ENCODE measurements at places on chromosomes 2 and 18. TPM values are rescaled to one million over a fixed set of nuclear protein-coding genes. Genes with fewer than 3 reads are reported as not detected.

The ACTG2 gene
- not detected for total RNA-seq

The CYP26B1 gene
- 16.4 TPM for total RNA-seq

The TMEM37 gene
- total RNA-seq: 5.3 TPM

The KATNAL2 gene
- 8.7 TPM for total RNA-seq

The RTP5 gene
- not detected for total RNA-seq

The MTLN gene
- total RNA-seq: 16.1 TPM

The LYPD1 gene
- 17.4 TPM for total RNA-seq

The RAD51AP2 gene
- total RNA-seq: 0.16 TPM

The ZSWIM2 gene
- not detected for total RNA-seq

The CMPK2 gene
- total RNA-seq: 2.2 TPM

The DCDC2C gene
- not detected for total RNA-seq

- H3K27me3 ChIP-seq: peaks cover 11% of the 10 kb centered on the region
- no peaks in the 10 kb centered on the region for H3K4me1 ChIP-seq
- no peak overlapping the region for H3K4me3 ChIP-seq
- no peaks in the 10 kb centered on the region for H3K36me3 ChIP-seq
- no peak for DNase-seq
- no peak overlapping the region for H3K27ac ChIP-seq
Measured at GRCh38 chr2:174263997-174264396, 15.7 kb upstream of the OLA1 start.

DNA sequence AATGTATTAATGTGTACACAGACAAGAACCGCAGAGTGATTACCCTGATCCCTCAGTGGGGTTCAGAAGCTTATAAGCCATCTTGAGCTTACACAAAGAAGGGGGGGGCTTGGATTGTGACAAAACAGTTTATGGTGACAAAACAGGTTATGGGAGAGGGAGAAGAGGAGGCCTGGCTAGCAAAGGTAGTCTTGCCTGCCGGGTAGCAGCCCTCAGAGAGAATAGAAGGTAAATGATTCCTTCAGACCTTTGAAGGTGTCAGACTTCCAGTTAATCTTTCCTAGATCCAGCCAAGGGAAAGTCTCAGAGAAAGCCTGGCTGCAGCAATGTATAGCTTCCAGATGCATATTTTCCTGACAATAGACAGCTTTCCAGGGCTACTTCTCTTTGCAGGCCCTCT lies 44.6 kb upstream of the RAPH1 start:
- no peaks in the 10 kb centered on the region for H3K27me3 ChIP-seq
- no peak for DNase-seq
- no peak overlapping the region for H3K4me3 ChIP-seq
- no peaks in the 10 kb centered on the region for H3K36me3 ChIP-seq
- no peaks in the 10 kb centered on the region for H3K4me1 ChIP-seq

- H3K36me3 ChIP-seq: no peaks in the 10 kb centered on the region
- DNase-seq: no peak
- no peak overlapping the region for H3K4me3 ChIP-seq
- peaks cover 8% of the 10 kb centered on the region for H3K4me1 ChIP-seq
- no peak overlapping the region for H3K27ac ChIP-seq
- H3K27me3 ChIP-seq: no peaks in the 10 kb centered on the region
Measured at GRCh38 chr2:190511104-190511503, 23.4 kb downstream of the NEMP2 start.

DNA sequence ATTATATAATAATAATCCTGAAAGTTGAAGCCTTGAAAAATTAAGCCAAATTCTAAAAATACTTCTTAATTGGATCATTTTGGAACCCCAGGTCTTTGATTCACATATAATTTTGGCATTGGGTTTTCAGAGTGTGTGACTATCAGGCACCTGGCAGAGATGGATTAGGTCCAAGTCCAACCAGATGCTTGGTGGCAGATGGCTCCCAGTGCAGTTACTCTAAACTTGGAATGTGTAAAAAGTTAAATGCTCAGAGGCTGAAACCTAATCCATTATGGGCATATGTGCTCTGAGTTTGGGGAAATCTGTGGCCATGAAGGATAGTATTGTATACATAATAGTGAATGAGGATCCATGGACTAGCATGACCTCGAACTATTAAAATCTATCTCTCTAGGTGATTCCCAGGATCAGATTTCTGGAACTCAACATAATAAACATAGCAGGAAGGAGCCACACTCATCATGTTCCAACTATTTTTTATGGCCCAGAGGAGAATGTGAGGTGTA lies 333.0 kb downstream of the RPRM start:
- no peaks in the 10 kb centered on the region for H3K36me3 ChIP-seq
- H3K4me3 ChIP-seq: no peak overlapping the region
- H3K27ac ChIP-seq: no peak overlapping the region
- H3K27me3 ChIP-seq: peaks cover 6% of the 10 kb centered on the region
- no peaks in the 10 kb centered on the region for H3K4me1 ChIP-seq

DNA sequence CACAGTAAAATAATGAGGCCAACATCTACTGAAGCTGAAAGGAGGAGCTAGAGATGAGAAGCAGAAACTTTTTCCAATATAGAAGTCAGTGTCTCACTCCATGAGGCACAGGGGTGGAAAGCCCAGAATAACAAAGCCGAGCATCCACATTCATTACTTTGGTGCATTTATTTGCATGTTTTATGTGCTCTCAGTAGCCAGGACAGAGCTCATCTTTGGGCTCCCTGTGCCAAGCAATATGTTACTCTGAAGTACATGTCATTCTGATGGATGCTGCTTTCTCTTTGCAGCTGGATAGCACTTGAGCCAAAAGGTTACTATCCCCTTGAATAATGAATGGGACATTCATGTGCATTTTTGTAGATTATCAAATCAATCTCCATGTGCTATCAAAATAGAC lies 338.6 kb upstream of the SOX11 start:
- no peaks in the 10 kb centered on the region for H3K27me3 ChIP-seq
- H3K4me1 ChIP-seq: no peaks in the 10 kb centered on the region
- DNase-seq: no peak
- no peak overlapping the region for H3K4me3 ChIP-seq
- no peak overlapping the region for H3K27ac ChIP-seq

DNA sequence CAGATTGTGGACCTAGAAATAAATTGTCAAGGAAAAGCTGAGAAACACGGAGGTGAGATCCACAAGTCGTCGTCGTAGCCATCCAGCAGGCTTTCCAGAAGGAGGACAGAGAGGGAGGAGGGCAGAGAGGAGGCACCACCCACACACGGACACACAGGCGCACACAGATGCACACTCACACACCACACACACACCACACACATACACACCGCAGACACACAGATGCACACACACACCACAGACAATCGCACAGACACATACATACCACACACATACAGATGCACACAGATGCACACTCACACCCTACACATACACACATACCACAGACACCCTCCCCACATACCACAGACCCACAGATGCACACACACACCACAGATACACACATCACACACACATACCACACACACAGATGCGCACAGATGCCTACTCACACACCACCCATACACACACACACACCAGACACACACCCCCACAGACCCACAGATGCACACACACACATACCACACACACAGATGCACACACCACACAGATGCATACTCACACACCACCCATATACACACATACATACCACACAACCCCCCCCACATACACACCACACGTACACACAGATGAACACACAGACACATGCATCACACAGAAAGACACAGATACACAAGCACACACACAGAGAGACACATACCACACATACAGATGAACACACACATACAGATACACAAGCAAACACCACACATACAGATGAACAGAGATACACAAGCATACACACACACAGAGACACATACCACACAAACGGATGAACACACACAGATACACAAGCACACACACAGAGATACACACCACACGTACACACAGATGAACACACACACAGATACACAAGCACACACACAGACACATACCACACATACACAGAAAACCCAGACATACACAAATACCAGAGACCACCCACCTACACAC lies 12.7 kb upstream of the BOK start:
- no peak overlapping the region for H3K4me3 ChIP-seq
- peaks cover under 1% of the 10 kb centered on the region for H3K4me1 ChIP-seq
- H3K36me3 ChIP-seq: no peaks in the 10 kb centered on the region
- H3K27ac ChIP-seq: no peak overlapping the region
- DNase-seq: no peak
- peaks cover 28% of the 10 kb centered on the region for H3K27me3 ChIP-seq

GRCh38 chr2:7736646-7737305 lies 819.6 kb downstream of the RNF144A start:
- no peaks in the 10 kb centered on the region for H3K27me3 ChIP-seq
- H3K27ac ChIP-seq: no peak overlapping the region
- peaks cover 6% of the 10 kb centered on the region for H3K4me1 ChIP-seq
- DNase-seq: no peak

DNA sequence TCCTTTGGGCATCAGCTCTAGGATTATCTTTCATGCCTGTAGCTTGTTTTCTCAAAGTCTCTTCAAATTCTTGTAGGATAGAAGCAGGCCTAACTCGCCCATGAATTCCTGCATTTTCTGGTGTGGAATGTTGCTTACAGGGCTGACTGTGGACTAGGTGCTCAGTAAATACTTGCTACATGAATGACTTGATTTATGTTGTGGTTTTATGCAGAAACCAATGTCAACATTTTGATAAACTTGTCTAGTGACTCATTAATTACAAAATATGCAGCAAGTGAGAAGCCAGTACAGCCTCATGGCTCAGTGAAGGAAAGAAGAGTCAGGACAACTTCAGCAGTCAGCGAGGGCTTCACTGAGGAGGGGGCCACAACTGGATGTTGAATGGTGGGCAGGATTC lies 110.6 kb upstream of the SIX2 start:
- no peak overlapping the region for H3K4me3 ChIP-seq
- no peak for DNase-seq
- no peaks in the 10 kb centered on the region for H3K27me3 ChIP-seq
- H3K36me3 ChIP-seq: no peaks in the 10 kb centered on the region
- H3K4me1 ChIP-seq: no peaks in the 10 kb centered on the region
- H3K27ac ChIP-seq: no peak overlapping the region

- peak overlapping the region; percentile 3 for H3K4me3 ChIP-seq
- DNase-seq: no peak
- no peaks in the 10 kb centered on the region for H3K27me3 ChIP-seq
Measured at GRCh38 chr2:160582490-160583145, 89.0 kb upstream of the RBMS1 start.

DNA sequence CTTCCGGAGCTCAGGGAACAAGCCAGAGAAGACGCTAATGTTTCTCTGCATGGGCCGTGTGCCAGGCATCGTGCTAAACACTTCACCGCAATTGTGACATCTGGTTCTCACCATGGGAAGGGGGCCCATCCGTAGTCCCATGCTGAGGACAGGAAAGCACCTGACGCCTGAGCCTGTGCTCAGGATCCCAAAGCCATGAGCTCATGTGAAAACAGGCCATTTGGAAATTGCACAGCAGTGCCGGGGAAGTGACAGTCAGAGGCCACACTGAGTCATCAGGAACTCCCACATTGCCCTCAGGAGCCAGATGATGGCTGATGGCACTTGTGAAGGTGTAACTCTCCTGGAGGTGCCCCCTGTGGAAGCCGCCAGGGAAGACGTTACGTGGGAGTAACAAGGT lies 141.0 kb downstream of the INHBB start:
- DNase-seq: no peak
- no peak overlapping the region for H3K4me3 ChIP-seq
- peaks cover 20% of the 10 kb centered on the region for H3K27me3 ChIP-seq
- H3K4me1 ChIP-seq: peaks cover 19% of the 10 kb centered on the region

- no peak overlapping the region for H3K27ac ChIP-seq
- DNase-seq: peak; percentile 61
- no peaks in the 10 kb centered on the region for H3K36me3 ChIP-seq
- H3K27me3 ChIP-seq: peaks cover 38% of the 10 kb centered on the region
- peaks cover 8% of the 10 kb centered on the region for H3K4me1 ChIP-seq
- H3K4me3 ChIP-seq: no peak overlapping the region
Measured at GRCh38 chr2:94986392-94986963, 39.0 kb upstream of the MAL start.

- no peak for DNase-seq
- no peaks in the 10 kb centered on the region for H3K4me1 ChIP-seq
- H3K27me3 ChIP-seq: no peaks in the 10 kb centered on the region
- H3K4me3 ChIP-seq: no peak overlapping the region
Measured at GRCh38 chr2:215454519-215455246, 18.8 kb upstream of the FN1 start.

DNA sequence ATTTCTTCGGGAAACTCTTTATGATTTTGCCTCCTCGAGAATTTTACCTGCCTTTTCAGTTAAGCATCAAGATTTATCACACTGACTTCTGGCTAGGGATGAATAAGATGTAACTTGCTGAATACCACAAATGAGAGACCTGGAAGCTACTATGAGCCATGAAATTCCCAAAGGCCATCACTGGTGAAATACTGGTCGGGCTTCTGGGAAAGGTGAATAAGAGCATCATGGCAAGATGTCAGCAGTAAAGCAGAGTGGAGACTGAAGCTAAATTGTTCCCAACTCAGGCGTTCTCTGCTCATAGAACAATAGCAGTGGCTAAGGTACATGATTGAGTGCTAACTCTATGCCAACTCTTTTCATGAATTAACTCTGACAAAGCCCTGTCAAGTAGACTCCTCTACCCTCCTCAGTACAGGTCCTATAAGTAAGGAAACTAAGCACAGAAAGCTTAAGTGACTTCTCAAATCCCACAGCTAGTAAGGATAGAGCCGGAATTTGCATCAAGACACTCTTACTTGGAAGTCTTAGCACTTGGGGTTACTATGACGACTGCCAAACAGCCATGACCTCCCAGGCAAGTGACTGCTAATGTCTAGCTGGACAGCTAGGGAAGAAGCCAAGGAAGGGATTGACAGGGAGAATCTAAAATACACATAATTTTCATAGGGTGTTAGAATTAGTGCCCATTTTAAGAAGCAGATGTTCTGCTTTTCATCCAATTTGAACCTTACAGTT lies 22.7 kb upstream of the DSC3 start:
- peaks cover 12% of the 10 kb centered on the region for H3K4me1 ChIP-seq
- no peak overlapping the region for H3K4me3 ChIP-seq
- no peak for DNase-seq
- H3K27ac ChIP-seq: no peak overlapping the region

- no peaks in the 10 kb centered on the region for H3K36me3 ChIP-seq
- peaks cover 2% of the 10 kb centered on the region for H3K27me3 ChIP-seq
- no peak overlapping the region for H3K4me3 ChIP-seq
- H3K4me1 ChIP-seq: peaks cover 22% of the 10 kb centered on the region
- no peak overlapping the region for H3K27ac ChIP-seq
Measured at GRCh38 chr2:70716951-70717350, 51.0 kb downstream of the ADD2 start.

GRCh38 chr2:169225906-169226305 lies 136.4 kb downstream of the LRP2 start:
- H3K27me3 ChIP-seq: no peaks in the 10 kb centered on the region
- no peak overlapping the region for H3K4me3 ChIP-seq
- DNase-seq: no peak
- no peak overlapping the region for H3K27ac ChIP-seq

- DNase-seq: no peak
- H3K4me1 ChIP-seq: peaks cover 7% of the 10 kb centered on the region
- H3K4me3 ChIP-seq: no peak overlapping the region
Measured at GRCh38 chr2:237642038-237642734, 14.8 kb downstream of the LRRFIP1 start.

DNA sequence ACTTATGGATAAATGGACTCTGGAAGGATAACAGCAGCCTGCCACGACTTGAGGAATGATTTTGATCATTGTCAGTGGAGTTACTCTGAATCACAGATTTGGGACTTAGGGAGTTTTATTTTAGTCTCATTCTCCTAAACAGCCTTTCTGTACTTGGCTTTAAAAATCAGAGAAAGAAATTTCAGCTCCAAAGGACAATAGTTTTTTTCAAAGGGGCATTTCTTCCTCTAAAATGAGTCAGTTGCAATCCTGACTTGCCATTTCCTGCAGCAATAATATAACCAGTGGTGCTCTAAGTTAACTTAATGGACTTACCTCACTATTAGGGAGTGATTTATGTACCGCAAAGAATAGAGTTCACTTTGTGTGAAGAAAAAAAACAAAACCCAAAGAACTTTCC lies 35.1 kb upstream of the MTX2 start:
- H3K4me3 ChIP-seq: no peak overlapping the region
- H3K27ac ChIP-seq: no peak overlapping the region
- H3K27me3 ChIP-seq: peaks cover 28% of the 10 kb centered on the region
- no peaks in the 10 kb centered on the region for H3K36me3 ChIP-seq

All from neural crest cell (in vitro differentiated cells).